Right atrium auricular region (tissue), 2 donors: ENCODE measurements at places on chromosomes 16 and 17. TPM values are rescaled to one million over a fixed set of nuclear protein-coding genes. Genes with fewer than 3 reads are reported as not detected.

GRCh38 chr17:66426397-66427033, 124.1 kb downstream of the PRKCA start:
- no peaks in the 10 kb centered on the region for H3K27me3 ChIP-seq
- H3K4me1 ChIP-seq = peaks cover 5% of the 10 kb centered on the region
- no peak overlapping the region for H3K27ac ChIP-seq
- DNase-seq = no peak
- H3K36me3 ChIP-seq = no peaks in the 10 kb centered on the region

DNA sequence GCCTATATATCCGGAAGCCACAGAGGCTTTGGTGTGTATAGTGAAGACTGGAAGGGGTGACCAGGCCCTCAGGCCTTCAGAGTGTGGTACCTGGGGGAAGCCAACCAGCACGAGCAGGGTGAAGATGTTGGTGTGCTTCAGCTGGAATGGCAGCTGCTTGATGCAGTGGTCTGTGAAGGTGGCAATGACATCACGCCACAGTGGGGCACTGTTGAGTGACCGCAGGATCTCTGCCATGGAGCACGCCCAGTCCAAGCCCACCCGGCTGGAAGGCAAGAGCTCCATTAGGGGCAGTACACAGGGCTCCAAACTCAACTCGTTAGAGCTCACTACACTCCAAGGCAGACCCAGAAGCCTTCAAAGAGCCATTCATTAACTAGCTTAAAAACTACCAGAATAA, 68.5 kb upstream of the ATP2A3 start:
- no peaks in the 10 kb centered on the region for H3K4me1 ChIP-seq
- no peaks in the 10 kb centered on the region for H3K27me3 ChIP-seq
- H3K4me3 ChIP-seq = no peak overlapping the region

- H3K36me3 ChIP-seq = no peaks in the 10 kb centered on the region
- H3K27ac ChIP-seq = no peak overlapping the region
- peaks cover 5% of the 10 kb centered on the region for H3K4me1 ChIP-seq
- no peak overlapping the region for H3K4me3 ChIP-seq
These were observed 16.1 kb upstream of the KIF19 start for GRCh38 chr17:74309902-74310301.

DNA sequence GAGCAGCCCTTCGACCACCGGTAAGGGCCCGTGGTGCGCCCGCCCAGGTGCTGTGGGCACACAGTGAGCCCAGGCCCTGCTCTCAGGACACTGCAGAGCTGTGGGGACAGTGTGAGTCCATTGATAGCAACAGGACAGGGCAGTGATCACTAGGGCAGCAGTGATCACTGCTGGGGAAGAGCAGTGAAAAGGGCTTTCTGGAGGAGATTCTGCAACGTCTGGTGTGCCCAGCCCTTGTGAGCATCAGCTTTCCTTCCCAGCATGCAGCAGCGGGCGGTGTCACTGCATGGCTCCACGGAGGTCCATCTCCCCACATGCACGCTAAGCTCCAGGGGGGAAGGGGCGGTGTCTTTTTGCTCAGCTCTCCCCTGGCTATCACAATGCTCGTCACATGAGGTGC, 32.1 kb downstream of the MAP1LC3B start:
- DNase-seq = no peak
- H3K27me3 ChIP-seq = no peaks in the 10 kb centered on the region
- H3K36me3 ChIP-seq = peaks cover 46% of the 10 kb centered on the region
- no peak overlapping the region for H3K27ac ChIP-seq
- H3K4me3 ChIP-seq = no peak overlapping the region

DNA sequence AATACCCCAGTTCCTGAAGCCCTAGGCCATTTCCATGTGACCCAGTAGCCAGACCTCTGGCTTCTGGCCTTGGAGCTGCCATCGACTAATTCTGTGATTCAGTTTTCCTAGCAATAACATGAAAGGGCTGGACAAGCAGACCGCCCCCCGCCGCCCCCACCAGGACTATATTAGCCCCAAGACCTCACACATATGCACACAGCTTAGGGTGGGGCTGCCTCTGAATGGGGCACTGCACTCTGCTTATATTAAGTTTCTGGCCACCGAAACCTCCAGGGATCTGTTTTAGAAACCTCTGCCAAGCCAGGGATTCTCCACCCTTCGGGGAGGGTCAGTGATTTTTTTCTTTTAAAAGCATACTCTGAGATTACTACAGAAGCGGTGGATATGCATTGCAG, 2.3 kb downstream of the RAB11FIP4 start:
- H3K27me3 ChIP-seq = peaks cover 11% of the 10 kb centered on the region
- DNase-seq = no peak
- H3K36me3 ChIP-seq = no peaks in the 10 kb centered on the region
- H3K27ac ChIP-seq = no peak overlapping the region
- no peaks in the 10 kb centered on the region for H3K4me1 ChIP-seq

- peaks cover 43% of the 10 kb centered on the region for H3K36me3 ChIP-seq
- DNase-seq = no peak
- H3K27ac ChIP-seq = peak overlapping the region; percentile 95
These were observed 819 bp downstream of the SUPT4H1 start for GRCh38 chr17:58351182-58351581.

- peaks cover 49% of the 10 kb centered on the region for H3K4me1 ChIP-seq
- no peaks in the 10 kb centered on the region for H3K36me3 ChIP-seq
- no peaks in the 10 kb centered on the region for H3K27me3 ChIP-seq
- H3K27ac ChIP-seq = no peak overlapping the region
- no peak for DNase-seq
- H3K4me3 ChIP-seq = no peak overlapping the region
These were observed 4.8 kb downstream of the CDK5R1 start for GRCh38 chr17:32491371-32492263.

DNA sequence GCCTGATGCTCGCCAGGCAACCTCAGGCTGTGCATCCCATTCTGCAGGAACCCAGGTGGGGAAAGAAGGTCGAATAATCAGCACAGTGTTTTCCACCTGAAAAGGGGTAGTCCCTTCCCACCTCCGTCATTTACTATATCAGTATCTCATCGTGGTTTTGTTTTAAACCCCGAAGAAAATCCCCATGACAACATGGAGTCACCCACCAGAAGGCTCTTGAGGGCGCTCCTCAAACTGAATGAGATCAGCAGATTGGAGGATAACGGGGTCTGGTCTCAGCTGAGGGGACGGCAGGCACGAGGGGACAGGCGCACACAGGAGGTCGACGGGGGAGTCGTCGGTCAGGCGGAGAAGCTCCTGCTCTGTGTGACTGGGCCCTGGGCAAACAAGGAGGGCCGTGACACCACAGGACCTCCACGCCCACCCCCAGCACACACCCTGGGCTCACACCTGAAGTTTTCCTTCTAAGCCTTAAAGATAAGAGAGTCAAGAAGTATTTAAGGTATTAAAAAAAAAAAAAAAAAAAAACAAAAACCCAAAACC, 44.2 kb downstream of the MARF1 start:
- no peaks in the 10 kb centered on the region for H3K27me3 ChIP-seq
- H3K4me1 ChIP-seq = peaks cover 12% of the 10 kb centered on the region
- H3K4me3 ChIP-seq = no peak overlapping the region
- no peak overlapping the region for H3K27ac ChIP-seq
- DNase-seq = no peak

GRCh38 chr16:70417661-70418060, 21.2 kb downstream of the ST3GAL2 start:
- no peaks in the 10 kb centered on the region for H3K27me3 ChIP-seq
- no peak overlapping the region for H3K27ac ChIP-seq
- H3K4me3 ChIP-seq = no peak overlapping the region
- no peak for DNase-seq

GRCh38 chr17:46962374-46962790, 16.7 kb downstream of the RPRML start:
- no peak for DNase-seq
- H3K36me3 ChIP-seq = no peaks in the 10 kb centered on the region
- no peaks in the 10 kb centered on the region for H3K27me3 ChIP-seq

DNA sequence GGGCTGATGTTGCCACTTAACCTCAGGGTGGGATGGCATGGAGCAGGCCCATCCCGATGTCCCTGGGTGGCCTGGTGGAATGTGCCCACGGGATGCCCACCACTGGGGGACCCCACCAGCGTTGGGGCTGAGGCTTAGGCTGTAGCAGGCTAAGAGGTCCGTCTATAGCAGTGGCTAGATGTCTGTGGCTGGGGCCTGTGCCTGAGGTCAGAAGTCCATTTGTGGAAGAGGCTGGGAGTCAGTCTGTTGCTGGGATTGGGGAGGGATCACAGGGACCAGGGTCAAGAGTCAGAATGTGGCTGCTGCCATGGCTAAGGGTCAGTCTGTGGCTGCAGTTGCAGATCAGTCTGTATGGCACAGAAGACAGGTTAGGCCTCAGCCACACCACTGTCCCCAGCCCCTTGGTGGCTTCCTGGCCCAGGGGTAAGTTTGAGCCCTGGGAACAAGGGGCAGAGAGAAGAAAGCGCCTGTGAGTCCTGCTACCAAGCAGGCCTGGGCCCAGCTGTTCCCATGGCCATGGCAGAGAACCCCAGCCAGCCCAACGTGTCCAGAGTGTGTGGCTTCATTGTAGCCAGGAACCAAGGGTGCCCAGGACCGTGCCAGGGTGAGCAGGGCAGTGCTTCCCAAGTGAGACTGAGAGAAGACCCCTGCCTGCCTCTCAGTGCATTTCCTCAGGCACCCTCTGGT, 35.7 kb downstream of the RAI1 start:
- no peak for DNase-seq
- no peak overlapping the region for H3K4me3 ChIP-seq
- H3K27ac ChIP-seq = peak overlapping the region; percentile 6
- peaks cover 56% of the 10 kb centered on the region for H3K4me1 ChIP-seq
- no peaks in the 10 kb centered on the region for H3K36me3 ChIP-seq

DNA sequence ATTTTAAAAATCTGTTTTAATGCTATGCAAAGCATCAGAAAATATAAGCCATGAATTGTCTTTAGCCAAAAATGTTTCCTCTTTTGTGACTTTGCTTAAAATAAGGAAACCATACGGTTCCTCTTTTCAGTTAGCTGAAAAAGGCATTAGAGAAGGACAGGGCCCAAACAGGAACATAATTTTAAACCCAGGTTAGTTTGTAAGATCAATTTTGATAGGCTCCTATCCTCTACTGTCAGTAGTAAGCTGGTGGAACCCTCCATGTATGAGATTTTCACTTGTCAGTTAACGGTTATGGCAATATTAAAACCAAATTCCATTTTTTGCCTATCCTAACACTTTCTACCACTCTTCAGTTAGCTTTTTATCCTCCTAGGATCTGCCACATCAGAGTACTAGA, 4.3 kb downstream of the EVI2B start:
- no peak overlapping the region for H3K4me3 ChIP-seq
- H3K4me1 ChIP-seq = no peaks in the 10 kb centered on the region
- H3K36me3 ChIP-seq = no peaks in the 10 kb centered on the region
- no peak overlapping the region for H3K27ac ChIP-seq

- no peak overlapping the region for H3K27ac ChIP-seq
- H3K27me3 ChIP-seq = no peaks in the 10 kb centered on the region
- DNase-seq = no peak
- H3K36me3 ChIP-seq = no peaks in the 10 kb centered on the region
These were observed 4.8 kb upstream of the PIRT start for GRCh38 chr17:10842658-10843057.

DNA sequence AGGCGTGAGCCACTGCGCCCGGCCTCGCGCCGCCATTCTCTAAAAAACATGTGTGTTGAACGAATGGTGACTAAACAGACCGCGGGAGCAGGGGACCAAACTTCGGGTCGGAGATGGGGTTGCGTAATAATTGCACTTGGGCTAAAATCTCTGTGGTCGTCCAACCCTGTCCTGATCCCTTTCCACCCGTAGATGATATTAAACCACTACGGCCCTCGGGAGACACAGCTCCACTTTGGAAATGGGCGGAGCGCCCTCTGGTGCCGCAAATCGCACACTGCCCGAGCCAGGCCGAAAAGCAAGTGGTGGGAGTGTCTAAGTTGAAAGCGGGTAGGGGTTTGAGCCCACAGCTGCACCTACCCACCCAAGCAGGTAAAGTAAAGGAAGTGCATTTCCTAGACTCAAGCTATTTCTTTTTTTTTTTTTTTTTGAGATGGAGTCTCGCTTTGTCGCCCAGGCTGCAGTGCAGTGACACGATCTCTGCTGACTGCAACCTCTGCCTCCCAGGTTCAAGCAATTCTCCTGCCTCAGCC, 17.0 kb downstream of the CAVIN1 start:
- peak overlapping the region; percentile 90 for H3K27ac ChIP-seq
- H3K36me3 ChIP-seq = peaks cover 35% of the 10 kb centered on the region
- H3K27me3 ChIP-seq = no peaks in the 10 kb centered on the region

GRCh38 chr16:2784358-2785100, 2.8 kb downstream of the PRSS33 start:
- peaks cover 18% of the 10 kb centered on the region for H3K27me3 ChIP-seq
- no peaks in the 10 kb centered on the region for H3K36me3 ChIP-seq
- no peak for DNase-seq
- no peak overlapping the region for H3K27ac ChIP-seq
- peak overlapping the region; percentile 44 for H3K4me3 ChIP-seq

GRCh38 chr16:31465788-31466370, 6.1 kb upstream of the TGFB1I1 start:
- H3K36me3 ChIP-seq = peaks cover 47% of the 10 kb centered on the region
- H3K27me3 ChIP-seq = no peaks in the 10 kb centered on the region
- DNase-seq = no peak
- H3K4me3 ChIP-seq = no peak overlapping the region

GRCh38 chr17:78032166-78032565, 73.7 kb downstream of the TNRC6C start:
- no peak overlapping the region for H3K4me3 ChIP-seq
- peaks cover 8% of the 10 kb centered on the region for H3K36me3 ChIP-seq
- no peaks in the 10 kb centered on the region for H3K27me3 ChIP-seq
- no peak for DNase-seq

DNA sequence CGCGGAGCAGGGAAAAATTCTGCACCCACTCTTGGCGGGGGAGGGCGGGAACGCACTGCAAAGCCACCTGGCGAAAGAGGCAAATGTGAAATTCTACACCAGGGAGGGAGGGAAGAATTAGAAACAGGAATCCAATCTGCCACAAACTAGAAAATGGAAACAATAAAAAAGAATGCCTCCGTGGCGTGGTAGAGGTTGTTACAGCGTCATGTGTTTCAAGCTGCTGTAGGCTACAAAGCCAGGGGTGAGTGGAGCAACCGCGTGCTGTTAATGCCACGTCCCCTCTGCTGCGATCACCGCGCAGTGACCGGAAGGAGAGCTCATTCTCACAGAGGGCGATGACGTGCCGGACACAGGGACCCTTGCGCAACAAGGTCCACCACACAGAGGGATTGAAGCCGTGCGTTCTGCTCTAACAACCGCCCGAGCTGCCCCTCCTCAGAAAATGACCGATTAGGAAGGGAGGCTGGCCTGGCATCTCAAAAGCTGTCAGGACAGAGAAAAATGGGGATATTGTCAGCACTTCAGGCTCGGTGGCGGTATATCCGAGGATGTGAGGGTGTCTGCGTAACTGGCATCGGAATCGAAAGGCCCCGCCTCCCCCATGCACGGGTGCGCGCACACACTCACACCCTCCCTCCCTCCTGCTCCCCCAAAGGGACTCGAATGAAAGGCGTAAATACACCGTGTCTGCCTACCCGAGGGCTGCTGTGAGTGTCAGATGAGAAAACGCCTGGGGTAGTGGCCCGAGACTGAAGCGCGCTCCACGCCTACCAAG, 70.8 kb upstream of the TNRC6C start:
- H3K4me1 ChIP-seq = no peaks in the 10 kb centered on the region
- H3K36me3 ChIP-seq = no peaks in the 10 kb centered on the region
- no peaks in the 10 kb centered on the region for H3K27me3 ChIP-seq
- peak overlapping the region; percentile 73 for H3K27ac ChIP-seq
- DNase-seq = peak; percentile 97

The C1QTNF8 gene
- total RNA-seq = not detected

The TOP2A gene
- 0.31 TPM for total RNA-seq

The GINS2 gene
- not detected for total RNA-seq

The TMEM88 gene
- 53.2 TPM for total RNA-seq

The SLC5A11 gene
- not detected for total RNA-seq

The GFER gene
- total RNA-seq = 12.6 TPM

The RASL10B gene
- total RNA-seq = 39.2 TPM
